Esophagus mucosa (tissue), 1 donor: ENCODE measurements at places on chromosomes 3 and 15. TPM values are rescaled to one million over a fixed set of nuclear protein-coding genes. Genes with fewer than 3 reads are reported as not detected.

PRKAR2A gene
- total RNA-seq: 46.3 TPM

DNA sequence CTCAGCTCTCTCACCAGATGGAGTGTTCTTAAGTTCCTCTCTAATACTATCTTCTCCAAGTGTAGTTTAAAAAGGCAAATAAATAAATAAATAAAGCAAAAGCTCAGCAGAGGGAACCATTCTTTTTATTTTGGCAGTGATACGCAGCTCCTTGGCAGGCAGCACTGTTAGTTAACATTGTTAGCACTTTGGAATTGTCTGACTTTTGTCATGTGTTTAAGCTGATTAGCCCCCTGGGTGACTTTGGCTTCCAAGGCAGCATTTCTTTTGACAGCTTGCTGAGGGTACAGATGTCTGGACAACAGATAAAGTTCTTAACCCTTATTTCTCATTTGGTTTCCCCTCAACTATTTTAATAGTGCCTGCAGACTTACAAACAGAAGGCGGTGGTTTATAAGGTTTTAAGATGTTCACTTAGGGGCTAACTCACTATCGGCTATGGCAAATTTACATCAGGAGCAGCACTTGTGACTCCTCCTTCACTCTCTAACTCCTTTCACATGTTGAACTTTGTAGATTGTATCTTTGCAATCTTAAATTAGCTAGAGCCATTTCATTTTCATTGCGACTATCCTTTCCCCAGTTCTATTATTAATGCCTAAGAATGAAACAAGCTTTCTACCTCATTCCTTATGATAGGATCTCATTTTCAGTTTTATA lies 213.4 kb downstream of the ZBBX start:
- ATAC-seq: no peak

VIPR1 gene
- total RNA-seq: 3.9 TPM

HCLS1 gene
- total RNA-seq: 5.1 TPM

GRCh38 chr3:127079211-127079610 lies 96.3 kb downstream of the PLXNA1 start:
- no peak for ATAC-seq

GRCh38 chr3:139691619-139692018 lies 13.8 kb upstream of the NMNAT3 start:
- no peak for ATAC-seq

- ATAC-seq: no peak
These were observed 43.9 kb downstream of the GHSR start for GRCh38 chr3:172404237-172404962.

GRCh38 chr15:48632651-48633050 lies 12.9 kb downstream of the FBN1 start:
- no peak for ATAC-seq

SPATA12 gene
- total RNA-seq: not detected

DET1 gene
- total RNA-seq: 0.80 TPM

GRCh38 chr15:54149115-54149531 lies 170.9 kb downstream of the UNC13C start:
- no peak for ATAC-seq

- no peak for ATAC-seq
These were observed 48.1 kb downstream of the GRK7 start for GRCh38 chr3:141811348-141811747.

SMCO1 gene
- total RNA-seq: not detected

- no peak for ATAC-seq
These were observed 103.7 kb downstream of the RPLP1 start for GRCh38 chr15:69556344-69556743.

WDR82 gene
- 52.2 TPM for total RNA-seq

GRCh38 chr3:40847551-40847992 lies 322.8 kb downstream of the ZNF621 start:
- no peak for ATAC-seq

GRCh38 chr3:116512281-116512680 lies 67.0 kb upstream of the LSAMP start:
- ATAC-seq: no peak

- ATAC-seq: peak; percentile 38
These were observed 10.6 kb upstream of the TM4SF1 start for GRCh38 chr3:149388001-149388440.

DNA sequence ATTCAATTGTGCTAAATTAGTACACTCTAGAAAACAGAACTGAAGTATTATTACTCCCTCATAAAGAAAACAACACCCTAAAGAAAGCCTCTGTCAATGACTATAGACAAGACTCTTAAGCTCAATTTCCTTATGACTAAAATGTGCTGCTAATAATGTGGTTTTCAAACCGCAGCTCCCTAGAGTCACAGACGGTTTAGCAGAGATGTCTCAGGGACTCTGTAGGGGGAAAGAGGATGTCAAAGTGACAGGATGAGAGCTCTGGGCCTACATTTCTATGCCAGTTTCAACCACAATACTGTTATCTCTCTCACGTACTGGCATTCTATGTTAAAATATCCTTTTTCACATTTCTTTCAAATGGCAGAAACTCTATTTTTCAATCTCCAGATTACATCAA lies 37.6 kb upstream of the WDR49 start:
- ATAC-seq: no peak

DNA sequence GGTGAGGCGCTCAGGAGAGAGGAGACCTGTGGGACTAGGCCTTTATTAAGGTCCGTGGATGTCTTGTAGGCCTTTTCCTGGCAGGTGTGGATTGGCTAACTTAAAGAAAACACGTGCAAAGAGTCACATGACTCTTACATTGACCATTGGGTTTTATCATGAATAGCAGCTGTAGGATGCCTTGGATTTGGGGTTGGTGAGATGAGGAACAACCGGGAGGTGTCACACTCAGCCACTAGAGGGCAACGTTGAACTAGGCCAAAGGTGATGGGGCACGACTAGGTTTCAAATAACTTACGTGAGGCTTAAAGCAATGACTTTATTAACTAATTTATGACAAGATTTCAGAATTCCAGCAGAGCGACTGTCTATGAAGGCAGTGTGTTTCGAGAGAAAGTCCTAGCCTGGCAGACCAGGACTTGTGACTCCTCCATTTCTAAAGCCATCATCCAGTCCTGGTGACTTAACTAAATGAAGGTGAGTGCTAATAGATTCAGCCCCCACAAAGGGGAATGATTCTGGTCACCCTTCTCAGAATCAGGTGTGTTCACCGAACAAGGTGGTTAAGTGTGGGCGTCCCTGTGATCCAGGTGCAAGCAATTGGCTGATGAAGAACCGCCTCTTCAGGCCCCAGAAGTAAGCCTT lies 345.6 kb downstream of the MCTP2 start:
- ATAC-seq: peak; percentile 47

GRCh38 chr15:72491768-72492167 lies 17.6 kb downstream of the ARIH1 start:
- ATAC-seq: peak; percentile 52

GRCh38 chr15:68774120-68774519 lies 46.6 kb downstream of the ANP32A start:
- ATAC-seq: no peak

GRCh38 chr3:120855665-120856437 lies 52.2 kb upstream of the STXBP5L start:
- ATAC-seq: no peak

ZDHHC23 gene
- 3.0 TPM for total RNA-seq

- ATAC-seq: no peak
These were observed 702 bp upstream of the GPX1 start for GRCh38 chr3:49358884-49359225.

- no peak for ATAC-seq
These were observed 78.9 kb downstream of the RBPMS2 start for GRCh38 chr15:64696481-64696880.

- no peak for ATAC-seq
These were observed 121.1 kb downstream of the OXSM start for GRCh38 chr3:25910997-25911396.

MUC4 gene
- total RNA-seq: 43.5 TPM
